Right lobe of liver (tissue), 6 donors: ENCODE measurements at places on chromosomes 5 and 9.
A peak's percentile ranks its signal among the peaks of the same experiment; 100 is the strongest.

- no peak for DNase-seq
These were observed 47.2 kb downstream of the CMYA5 start for GRCh38 chr5:79736528-79737514.

DNA sequence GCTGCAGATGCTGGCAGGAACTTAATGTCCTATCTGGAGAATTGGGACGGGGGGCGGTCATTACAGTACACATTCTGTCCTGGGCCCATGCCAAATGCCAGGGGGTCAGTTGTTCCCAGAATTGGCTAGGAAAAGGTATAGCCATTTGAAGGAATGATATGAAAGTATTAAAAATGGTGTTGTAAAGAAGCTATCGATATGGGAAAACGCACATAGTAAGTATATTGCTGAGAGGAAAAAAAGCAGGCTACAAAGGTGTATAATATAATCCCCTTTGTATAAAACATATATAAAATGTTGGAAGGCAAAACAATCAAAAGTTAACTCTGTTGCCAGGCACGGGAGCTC lies 450 bp upstream of the ARHGEF39 start:
- DNase-seq = no peak

GRCh38 chr5:1542781-1543180 lies 19.0 kb upstream of the LPCAT1 start:
- DNase-seq = peak; percentile 36

DNA sequence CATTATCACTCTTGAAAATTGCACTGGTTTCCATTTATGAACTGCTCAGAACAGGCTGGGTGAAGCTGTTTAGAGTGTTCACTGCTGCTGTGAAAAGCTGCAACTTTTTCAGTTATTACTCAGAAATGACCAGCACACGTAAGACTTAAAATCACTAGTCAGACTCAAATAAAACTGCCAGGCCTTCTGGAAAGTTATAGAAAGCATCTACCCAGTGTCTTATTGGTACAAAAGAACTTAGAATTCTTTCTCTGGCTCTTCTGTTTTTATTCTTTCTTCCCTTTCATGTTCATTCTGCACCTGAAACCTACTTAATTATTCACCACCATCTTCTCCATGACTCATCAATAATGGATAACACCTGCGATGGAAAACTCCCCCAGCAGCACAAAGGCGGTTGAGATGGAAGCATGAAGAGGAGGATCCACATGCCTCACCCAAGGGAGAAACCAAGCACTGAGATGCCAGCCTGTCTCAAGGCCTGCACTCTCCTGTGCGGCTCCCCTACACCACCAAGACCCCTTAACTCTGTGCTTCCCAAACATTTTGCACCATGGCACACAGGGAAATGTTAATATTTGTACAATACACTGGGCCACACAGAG lies 171.9 kb downstream of the ENTREP1 start:
- no peak for DNase-seq
